ENCODE measurements at places on chromosomes 16 and 17. TPM values are rescaled to one million over a fixed set of nuclear protein-coding genes. Genes with fewer than 3 reads are reported as not detected.

Gene WFIKKN1
- 5.9 TPM for total RNA-seq

Gene G6PC1
- not detected for total RNA-seq

Gene CHRNE
- total RNA-seq: not detected

DNA sequence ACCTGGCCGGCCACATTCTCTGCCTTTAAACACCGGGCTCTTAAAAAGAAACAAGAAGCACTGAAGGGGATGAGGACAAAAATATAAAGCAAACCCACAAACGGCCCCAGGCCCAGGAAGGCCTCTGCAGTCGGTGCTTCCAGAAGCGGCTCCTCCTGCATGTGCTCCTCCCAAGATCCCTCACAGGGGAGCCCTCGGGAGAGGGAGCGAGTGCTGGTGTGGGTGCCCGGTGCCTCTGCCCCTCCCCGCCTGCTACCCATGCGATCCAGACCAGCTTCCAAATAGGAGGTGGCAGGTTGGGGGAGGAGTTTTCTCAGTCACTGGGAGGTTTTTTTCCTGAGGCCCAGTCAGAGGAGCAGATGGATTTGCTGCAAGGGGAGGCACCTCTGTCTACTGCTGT lies 15.8 kb downstream of the KDM8 start:
- DNase-seq: no peak
- H3K27me3 ChIP-seq: no peaks in the 10 kb centered on the region
- no peak overlapping the region for H3K27ac ChIP-seq
- H3K36me3 ChIP-seq: no peaks in the 10 kb centered on the region
- H3K4me3 ChIP-seq: no peak overlapping the region

GRCh38 chr17:37605813-37606505 lies 3.3 kb downstream of the SYNRG start:
- no peak overlapping the region for H3K27ac ChIP-seq
- DNase-seq: no peak
- H3K27me3 ChIP-seq: no peaks in the 10 kb centered on the region
- peaks cover 6% of the 10 kb centered on the region for H3K4me1 ChIP-seq
- H3K4me3 ChIP-seq: no peak overlapping the region
- no peaks in the 10 kb centered on the region for H3K36me3 ChIP-seq

DNA sequence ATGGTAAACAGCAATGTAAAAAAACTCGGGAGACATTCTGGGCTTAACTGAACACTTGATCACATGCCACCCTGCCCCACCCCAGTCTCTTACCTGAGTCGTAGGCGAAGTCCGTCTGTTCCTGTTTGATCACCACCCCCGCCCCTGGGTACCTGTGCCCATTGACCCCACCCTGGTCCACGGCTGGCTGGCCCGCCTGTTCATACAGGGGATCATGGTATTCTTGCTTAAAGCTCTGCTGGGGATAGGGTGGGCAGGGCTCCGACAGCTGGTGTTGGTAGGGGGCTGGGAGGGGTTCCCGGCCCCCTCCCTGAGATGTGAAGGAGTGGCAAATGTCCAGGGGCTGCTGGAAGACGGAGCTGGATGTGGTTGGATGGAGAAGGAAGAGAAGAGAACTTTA lies 13.6 kb downstream of the ETV4 start:
- H3K27ac ChIP-seq: no peak overlapping the region
- no peak for DNase-seq
- H3K4me1 ChIP-seq: peaks cover 10% of the 10 kb centered on the region
- H3K4me3 ChIP-seq: no peak overlapping the region
- no peaks in the 10 kb centered on the region for H3K36me3 ChIP-seq
- H3K27me3 ChIP-seq: peaks cover 43% of the 10 kb centered on the region

GRCh38 chr17:81564778-81565177 lies 12.6 kb upstream of the FAAP100 start:
- no peak overlapping the region for H3K4me3 ChIP-seq
- no peaks in the 10 kb centered on the region for H3K4me1 ChIP-seq
- H3K27ac ChIP-seq: no peak overlapping the region
- no peaks in the 10 kb centered on the region for H3K27me3 ChIP-seq
- no peaks in the 10 kb centered on the region for H3K36me3 ChIP-seq

DNA sequence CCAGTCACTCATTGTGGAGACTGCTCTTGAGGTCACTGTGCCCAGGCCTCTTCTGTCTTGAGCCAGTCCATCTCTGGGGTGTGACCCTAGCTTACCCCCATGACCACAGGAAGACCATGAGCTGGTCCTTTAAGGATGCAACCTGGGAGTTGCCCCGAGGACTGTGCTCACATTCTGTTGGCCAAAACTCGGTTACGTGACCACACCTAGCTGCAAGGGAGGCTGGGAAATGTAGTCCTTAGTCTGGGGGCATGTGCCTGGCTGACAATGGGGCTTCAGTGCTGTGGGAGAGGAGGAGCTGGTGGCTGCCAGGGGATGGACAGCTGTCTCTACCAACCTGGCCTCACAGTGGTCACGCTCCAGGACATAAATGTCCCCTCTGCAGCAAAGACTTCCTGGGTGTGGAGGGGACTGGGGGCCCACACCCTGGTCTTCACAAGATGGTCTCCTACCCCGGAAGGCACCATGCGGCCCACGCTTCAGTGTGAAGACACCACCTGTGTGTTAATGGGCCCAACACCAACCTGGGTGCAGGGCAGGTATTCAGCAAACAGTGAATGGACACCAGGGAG lies 55.4 kb downstream of the JPH3 start:
- H3K36me3 ChIP-seq: no peaks in the 10 kb centered on the region
- H3K27ac ChIP-seq: no peak overlapping the region
- peak; percentile 66 for DNase-seq
- no peak overlapping the region for H3K4me3 ChIP-seq
- H3K27me3 ChIP-seq: no peaks in the 10 kb centered on the region
